Spinal cord (tissue), 10 donors: ENCODE measurements at places on chromosomes 6 and 20. TPM values are rescaled to one million over a fixed set of nuclear protein-coding genes. Genes with fewer than 3 reads are reported as not detected.

Gene FILIP1
- 10.4 TPM for total RNA-seq

Gene TFAP2A
- 2.1 TPM for total RNA-seq

Gene LST1
- 10.8 TPM for total RNA-seq

Gene RBPJL
- total RNA-seq, result 0.11 TPM

Gene SMLR1
- not detected for total RNA-seq

Gene CALHM4
- 0.22 TPM for total RNA-seq

Gene TBXT
- not detected for total RNA-seq

Gene OPRM1
- 2.8 TPM for total RNA-seq

Gene FABP7
- 149 TPM for total RNA-seq

Gene CGAS
- total RNA-seq, result 7.4 TPM

- DNase-seq, result no peak
These were observed 562.3 kb downstream of the DHX35 start for GRCh38 chr20:39524371-39524911.

- DNase-seq, result no peak
These were observed 37.4 kb downstream of the SLC35D3 start for GRCh38 chr6:136959471-136959891.

DNA sequence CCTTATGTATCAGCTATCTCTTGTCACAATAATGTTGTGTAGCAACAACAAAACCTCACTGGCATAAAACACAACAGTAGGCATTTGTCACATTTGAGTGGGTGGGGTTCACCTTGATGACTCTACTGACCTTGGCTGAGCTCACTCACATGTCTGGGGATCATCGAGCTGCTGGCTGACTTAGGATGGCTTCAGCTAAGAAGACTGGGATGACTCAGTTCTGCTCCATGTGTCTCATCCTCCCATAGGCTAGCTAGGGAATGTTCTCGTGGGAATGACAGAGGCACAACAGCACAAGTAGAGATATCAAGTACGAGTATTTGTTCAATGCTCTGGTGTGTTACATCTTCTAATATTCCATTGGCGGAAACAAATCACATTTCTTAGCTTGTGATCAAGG, 167.9 kb downstream of the PLCB1 start:
- no peak for DNase-seq

- no peak for DNase-seq
These were observed 68.9 kb upstream of the AFDN start for GRCh38 chr6:167757821-167758220.

GRCh38 chr20:33531047-33531877, 41.4 kb downstream of the CBFA2T2 start:
- peak; percentile 57 for DNase-seq

DNA sequence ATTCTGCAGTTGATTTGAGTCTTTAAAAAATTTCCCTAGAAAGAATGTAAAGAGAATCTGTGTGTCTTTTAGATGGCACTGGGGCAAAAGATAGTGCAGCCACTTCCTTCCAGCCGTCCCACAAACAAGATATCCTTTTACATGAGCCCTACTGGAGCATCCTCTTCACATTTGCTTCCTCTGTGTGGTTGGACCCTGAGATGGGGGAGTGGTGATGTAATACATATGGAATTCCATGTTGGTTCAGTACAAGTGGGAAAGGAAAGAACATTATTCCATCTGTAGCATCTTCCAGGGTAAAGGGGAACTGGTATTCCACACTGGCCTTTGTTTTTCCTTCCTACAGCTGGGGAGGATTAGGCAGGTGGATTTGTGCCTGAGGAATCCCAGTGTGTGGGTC, 78.9 kb upstream of the ISM1 start:
- DNase-seq, result no peak

DNA sequence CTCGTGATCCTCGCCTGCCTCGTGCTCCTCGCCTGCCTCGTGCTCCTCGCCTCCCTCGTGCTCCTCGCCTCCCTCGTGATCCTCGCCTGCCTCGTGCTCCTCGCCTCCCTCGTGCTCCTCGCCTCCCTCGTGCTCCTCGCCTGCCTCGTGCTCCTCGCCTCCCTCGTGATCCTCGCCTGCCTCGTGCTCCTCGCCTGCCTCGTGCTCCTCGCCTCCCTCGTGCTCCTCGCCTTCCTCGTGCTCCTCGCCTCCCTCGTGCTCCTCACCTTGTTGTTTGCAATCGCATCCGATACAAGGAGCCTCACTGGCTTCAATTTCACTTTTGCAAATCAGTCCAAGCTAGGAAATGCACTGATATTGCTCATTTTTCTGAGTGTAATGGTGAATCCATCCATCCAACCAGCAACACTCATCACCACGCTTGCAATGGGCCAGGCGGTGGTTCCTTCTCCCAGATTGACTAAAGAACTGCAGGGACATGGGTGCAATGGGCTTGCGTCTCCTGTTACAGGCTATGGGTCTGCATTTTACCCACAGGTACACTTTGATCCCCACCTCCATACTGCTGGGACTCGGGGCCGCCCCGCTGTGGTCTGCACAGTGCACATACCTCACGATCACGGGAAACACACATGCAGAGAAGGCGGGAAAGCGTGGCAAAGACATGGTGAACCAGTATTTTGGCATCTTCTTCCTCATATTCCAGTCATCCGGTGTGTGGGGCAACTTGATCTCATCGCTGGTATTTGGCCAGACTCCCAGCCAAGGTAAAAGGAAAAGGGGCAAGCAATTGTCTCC, 4.6 kb downstream of the UNC93A start:
- no peak for DNase-seq

DNA sequence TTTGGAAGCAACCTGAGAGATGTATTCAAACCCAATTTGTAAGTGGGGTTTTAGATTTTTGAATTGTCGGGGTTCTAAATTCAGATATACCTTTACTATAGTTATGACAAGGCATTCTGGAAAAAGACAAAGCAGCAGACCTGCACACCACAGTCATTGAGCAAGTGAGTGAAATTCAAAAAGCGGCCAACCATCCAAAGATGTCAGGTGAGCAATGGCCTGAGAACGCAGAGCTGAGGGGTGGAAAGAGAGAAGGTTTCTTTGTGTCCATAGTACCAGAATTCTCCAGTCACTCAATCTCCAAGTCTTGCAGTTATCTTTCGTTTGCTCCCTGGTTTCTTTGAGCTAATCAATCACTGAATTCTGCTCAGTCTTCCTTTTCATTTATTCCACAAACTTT, 1.8 kb upstream of the FRK start:
- DNase-seq, result no peak

DNA sequence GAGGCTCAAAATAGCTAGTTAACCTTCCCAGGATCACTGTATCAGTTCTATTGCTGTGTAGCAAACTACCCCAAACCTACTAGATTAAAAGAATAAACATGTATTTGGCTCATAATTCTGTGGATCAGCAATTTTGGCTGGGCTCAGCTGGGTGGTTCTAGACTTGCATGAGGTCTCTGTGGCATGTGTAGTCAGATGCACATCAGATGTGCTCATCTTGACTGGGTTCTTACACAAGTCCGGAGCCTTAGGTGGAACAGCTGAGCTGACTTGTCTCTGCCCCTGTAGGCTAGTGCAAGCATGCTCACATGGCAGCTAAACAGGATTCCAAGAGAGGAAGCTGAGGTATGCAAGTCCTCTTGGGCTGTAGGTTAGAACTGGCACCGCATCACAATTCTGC, 173.2 kb upstream of the PRND start:
- no peak for DNase-seq

DNA sequence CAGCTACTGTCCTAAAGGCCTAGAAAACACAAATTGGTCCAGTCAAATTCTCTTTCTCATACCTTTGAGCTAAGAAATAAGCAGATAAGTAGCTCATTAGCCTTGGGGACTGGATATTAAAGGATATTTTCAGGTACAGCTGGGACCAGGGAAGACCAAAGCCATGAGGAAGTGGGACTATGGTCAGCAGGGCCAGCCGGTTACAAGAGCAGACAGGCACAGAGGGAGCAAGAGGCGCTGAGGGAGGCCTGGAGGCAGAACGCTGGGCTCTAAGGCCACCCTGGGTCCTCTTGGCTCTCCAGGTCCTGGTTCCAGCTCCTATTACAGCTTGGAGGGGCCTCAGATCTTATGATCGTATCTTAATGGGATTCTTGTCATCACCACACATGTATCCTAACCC, 88.5 kb upstream of the KCNK16 start:
- DNase-seq, result no peak

GRCh38 chr6:46687619-46688097, at the start of gene TDRD6:
Gene TDRD6 (plus strand): TSS chr6:46687885. CDS start chr6:46688129, 244 bp downstream.
- DNase-seq, result no peak
